ENCODE measurements at places on chromosomes 7 and 10.

DNA sequence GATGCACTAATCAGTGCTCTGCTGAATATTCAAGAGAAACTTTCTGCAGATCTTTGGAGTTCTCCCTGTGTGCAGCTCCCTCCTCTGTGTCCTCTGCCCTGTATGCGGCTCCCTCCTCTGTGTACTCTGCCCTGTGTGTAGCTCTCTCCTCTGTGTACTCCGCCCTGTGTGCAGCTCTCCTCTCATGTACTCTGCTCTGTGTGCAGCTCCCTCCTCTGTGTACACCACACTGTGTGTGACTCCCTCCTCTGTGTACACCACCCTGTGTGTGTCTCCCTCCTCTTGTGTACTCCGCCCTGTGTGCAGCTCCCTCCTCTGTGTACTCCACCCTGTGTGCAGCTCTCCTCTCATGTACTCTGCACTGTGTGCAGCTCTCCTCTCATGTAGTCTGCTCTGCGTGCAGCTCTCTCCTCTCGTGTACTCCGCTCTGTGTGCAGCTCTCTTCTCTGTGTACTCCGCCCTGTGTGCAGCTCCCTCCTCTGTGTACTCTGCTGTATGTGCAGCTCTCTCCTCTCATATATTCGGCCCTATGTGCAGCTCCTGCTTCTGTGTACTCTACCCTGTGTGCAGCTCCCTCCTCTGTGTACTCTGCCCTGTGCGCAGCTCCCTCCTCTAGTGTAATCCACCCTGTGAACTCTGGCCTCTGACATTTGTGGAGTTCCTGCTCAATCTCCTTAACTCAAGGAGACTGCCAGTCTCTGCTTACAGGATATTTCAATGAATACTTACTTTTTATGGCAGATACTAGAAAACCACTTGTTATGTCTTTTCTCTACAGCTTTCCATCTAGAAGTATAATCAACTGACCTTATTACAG lies 280.4 kb downstream of the GLRX3 start:
- DNase-seq: no peak

- no peak for DNase-seq
These were observed 21.3 kb downstream of the TBC1D12 start for GRCh38 chr10:94423627-94424026.

DNA sequence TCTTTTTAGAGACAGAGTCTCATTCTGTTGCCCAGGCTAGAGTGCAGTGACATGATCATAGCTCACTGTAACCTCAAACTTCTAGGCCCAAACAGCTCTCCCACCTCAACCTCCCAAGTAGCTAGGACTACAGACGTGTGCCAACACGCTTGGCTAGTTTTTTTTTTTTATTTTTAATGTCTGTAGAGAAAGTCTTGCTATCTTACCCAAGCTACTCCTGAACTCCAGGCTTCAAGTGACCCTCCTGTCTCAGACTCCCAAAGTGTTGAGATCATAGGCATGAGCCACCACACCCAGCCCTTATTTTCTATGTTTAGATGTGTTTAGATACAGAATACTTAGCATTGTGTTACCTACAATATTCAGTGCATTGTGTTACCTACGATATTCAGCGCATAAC lies 46.4 kb downstream of the KMT2E start:
- no peak for DNase-seq

GRCh38 chr7:79157281-79157680 lies 296.2 kb downstream of the MAGI2 start:
- DNase-seq: no peak

DNA sequence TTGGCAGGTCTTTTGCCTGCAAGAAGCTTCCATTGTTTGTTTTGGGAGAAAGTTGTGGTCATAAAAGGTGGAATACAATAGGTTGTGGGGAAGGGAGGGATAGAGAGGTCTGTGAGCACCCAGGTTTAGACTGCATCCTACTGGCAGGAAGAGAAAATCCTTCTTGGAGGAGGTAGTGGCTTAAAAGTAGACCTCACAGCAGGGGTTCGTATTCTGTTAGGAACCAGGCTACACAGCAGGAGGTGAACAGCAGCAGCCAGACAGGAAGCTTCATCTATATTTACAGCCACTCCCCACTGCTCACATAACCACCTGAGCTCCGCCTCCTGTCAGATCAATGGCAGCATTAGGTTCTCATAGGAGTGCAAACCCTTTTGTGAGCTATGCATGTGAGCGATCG lies 245.3 kb downstream of the NSUN6 start:
- no peak for DNase-seq

- DNase-seq: no peak
These were observed 435.6 kb upstream of the NFE2L3 start for GRCh38 chr7:25716421-25716820.

DNA sequence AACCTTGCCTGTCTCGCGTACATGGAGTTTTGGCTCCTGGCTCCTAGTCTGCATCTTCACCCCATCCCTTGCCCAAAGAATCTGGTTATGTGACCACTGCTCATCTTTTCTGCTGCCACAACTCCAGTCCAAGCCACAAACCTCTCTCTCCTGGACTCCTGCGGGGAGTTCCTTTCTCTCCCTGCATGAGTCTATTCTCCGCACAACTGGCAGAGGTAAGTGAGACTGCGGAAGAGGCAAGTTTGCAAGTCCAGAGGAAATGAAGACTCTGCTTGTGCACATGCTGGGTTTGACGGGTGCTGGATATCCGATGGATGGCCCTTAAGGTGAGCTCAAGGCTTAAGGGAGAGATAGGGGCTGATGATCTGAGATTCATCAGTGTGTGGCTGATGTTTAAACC lies 61.0 kb downstream of the TRUB1 start:
- DNase-seq: no peak

GRCh38 chr10:100625816-100626215 lies 90.1 kb downstream of the HIF1AN start:
- no peak for DNase-seq

DNA sequence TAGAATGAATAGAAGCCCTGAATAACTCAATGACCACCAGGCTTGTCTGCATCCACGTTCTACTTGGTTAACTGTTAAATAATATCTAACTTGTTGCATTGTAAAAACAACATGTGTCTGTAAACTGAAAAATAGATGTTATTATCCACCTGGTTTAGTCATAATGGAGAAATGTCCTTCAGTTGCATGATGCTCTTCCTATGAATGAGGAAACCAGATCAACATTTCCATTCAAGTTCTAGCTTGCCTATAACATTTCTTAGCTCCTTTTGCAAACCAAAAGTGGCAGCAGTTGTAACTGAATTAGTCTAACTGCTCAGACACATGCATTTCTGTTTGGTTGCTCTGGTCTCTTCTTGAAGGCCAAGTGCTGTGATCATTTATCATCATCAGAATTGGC lies 62.9 kb upstream of the BET1 start:
- no peak for DNase-seq

GRCh38 chr7:151276666-151277590 lies 28.4 kb upstream of the SMARCD3 start:
- DNase-seq: no peak

GRCh38 chr7:117808341-117808757 lies 64.9 kb downstream of the CTTNBP2 start:
- no peak for DNase-seq

GRCh38 chr10:76324283-76324682 lies 892.9 kb downstream of the LRMDA start:
- DNase-seq: no peak

DNA sequence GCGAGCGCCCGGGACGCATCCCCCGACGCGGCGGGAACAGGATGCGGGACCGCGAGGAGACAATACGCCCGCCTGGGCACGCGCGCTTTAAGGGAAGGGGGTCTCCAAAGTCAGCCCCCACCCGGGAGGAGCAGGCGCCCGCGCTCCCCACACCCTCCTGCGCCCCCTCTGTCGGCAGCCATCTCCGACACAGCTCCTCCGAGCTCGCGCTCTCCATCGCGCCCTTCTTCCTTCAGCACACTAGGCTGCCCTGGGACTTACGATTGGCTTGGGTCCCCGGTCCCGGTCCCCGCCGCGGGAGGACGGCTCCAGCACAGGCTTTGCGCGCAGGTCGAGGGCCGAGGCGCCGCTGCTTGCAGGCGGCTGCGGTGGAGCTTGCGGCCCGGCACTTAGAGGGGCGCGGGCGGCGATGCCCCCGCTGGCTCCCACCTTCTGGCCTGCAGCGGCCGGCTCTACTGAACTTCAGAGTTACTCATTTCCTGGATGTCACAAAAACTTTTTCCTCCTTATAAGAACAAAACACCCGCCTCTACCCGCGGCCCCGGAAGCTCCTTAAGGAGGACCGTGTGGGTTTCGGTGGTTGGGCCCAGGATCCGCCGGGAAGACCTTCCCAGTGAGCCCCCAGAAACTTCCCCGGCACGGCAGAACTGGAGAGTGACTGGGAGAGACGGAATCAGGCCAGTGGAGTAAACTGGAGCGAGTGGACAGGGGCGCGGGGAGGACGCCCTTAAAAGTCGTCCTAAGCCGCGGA lies at the start of gene ITPRIP:
TSS of gene ITPRIP (minus strand) at position 481 of the 751 bp plus-strand sequence. CDS start 22,414 bp downstream, outside the sequence.
- DNase-seq: no peak

DNA sequence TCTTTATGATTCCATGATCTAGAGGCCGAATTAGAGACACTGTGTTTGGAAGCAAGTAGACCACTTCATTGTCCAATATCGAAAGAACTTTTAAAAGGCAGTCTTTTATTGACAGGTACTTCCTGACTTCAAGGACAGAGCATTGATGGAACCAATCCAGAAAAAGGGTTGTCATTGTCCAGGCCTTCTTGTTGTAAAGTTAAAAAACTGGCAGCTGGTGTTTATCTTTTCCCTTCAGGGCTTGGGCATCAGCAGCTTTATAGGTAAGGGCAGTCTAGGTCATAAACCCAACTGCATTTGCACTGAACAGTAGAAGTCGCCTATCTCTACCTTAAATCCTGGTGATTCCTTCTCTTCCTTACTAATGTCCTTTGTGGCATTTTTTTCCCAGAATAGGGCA lies 95.6 kb downstream of the ST7 start:
- no peak for DNase-seq

DNA sequence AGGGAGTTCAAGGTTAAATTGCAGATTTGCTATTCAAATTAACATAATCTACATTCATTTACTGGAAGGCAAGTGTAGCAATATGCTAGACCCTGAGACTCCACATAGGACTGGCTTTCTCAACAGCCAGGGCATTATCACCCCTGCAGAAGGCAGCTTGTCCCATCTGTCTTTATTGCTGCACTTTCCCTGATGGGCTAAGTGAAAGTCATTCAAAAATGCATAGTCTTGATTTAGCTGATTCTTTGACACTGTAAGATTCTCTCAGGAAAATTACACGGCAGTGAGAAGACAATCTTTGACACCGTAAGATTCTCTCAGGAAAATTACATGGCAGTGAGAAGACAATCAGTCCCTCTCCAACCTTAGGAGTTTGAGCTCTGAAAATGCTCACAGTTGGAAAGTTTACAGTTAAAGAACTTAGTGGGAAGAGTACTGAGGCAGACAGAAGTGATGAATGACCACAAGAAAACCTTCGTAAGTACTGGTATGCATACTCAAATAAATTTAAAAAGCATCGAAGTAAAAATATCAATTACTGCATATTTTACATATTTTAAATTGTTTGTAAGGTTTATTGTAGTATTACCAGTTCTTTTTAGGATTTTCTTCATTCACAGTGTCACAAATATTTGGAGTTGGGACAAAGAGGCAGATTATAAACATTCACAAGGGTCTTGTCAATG lies 88.9 kb downstream of the RAPGEF5 start:
- peak; percentile 20 for DNase-seq

- no peak for DNase-seq
These were observed 1.5 kb upstream of the ZNF438 start for GRCh38 chr10:31033147-31033546.

DNA sequence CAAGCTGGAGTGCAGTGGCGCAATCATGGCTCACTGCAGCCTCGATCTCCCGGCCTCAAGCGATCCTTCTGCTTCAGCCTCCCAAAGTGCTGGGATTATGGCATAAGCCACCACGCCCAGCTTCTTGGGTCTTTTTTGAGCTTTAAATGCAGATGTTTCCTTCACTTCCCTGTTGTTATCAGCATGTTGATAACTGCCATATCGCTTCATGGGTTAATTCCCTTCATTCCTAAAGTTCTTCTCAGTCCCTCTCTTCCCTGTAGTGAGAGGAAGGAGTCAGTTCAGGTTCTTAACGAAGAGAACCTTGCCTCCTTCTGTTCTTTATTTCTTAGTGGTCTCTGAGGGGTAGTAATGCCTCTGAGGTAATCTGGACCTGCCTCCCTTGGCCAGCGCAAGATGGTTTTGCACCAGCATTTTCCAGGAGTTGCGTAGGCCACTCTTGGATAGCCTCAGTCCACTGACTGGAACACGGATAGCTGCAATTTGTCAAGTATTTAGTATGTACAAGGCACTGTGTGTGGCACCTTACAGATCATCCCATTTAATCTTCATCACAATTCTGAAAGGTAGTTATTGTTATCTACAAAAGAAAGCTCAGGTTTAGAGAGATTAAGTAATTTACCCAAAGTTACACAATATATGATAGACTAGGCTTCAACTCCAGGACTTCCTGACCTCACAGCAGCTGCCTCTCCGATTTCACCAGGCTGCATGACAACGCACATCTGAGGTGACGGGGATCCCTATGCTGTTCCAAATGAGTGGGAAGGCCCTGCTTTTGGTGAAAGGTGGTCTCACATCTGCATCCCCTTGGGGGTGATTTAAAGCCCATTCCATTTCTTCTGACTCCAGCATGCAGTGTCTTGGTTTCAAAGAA lies 60.5 kb downstream of the GATA3 start:
- no peak for DNase-seq
